ENCODE measurements at places on chromosomes 6 and 20. TPM values are rescaled to one million over a fixed set of nuclear protein-coding genes. Genes with fewer than 3 reads are reported as not detected.

LAMP5 gene
- 0.06 TPM for polyA plus RNA-seq

DYNLT1 gene
- polyA plus RNA-seq = 175 TPM

CRISP3 gene
- not detected for polyA plus RNA-seq

COL9A3 gene
- 0.34 TPM for polyA plus RNA-seq

BMP6 gene
- polyA plus RNA-seq = 0.06 TPM

LST1 gene
- polyA plus RNA-seq = 0.18 TPM

ARMH2 gene
- polyA plus RNA-seq = not detected

C6orf52 gene
- polyA plus RNA-seq = 0.28 TPM

TAP2 gene
- 25.4 TPM for polyA plus RNA-seq

RAET1L gene
- polyA plus RNA-seq = not detected

MUC21 gene
- not detected for polyA plus RNA-seq

NRN1 gene
- polyA plus RNA-seq = 1.0 TPM

R3HDML gene
- polyA plus RNA-seq = not detected

IPCEF1 gene
- 0.02 TPM for polyA plus RNA-seq

PAK5 gene
- polyA plus RNA-seq = not detected

SLC44A4 gene
- polyA plus RNA-seq = 0.07 TPM

KHDC1L gene
- not detected for polyA plus RNA-seq
